ENCODE measurements at places on chromosomes 11 and 22.

- peak; percentile 79 for DNase-seq
Observed at GRCh38 chr11:844693-845644, 2.3 kb downstream of the TSPAN4 start.

DNA sequence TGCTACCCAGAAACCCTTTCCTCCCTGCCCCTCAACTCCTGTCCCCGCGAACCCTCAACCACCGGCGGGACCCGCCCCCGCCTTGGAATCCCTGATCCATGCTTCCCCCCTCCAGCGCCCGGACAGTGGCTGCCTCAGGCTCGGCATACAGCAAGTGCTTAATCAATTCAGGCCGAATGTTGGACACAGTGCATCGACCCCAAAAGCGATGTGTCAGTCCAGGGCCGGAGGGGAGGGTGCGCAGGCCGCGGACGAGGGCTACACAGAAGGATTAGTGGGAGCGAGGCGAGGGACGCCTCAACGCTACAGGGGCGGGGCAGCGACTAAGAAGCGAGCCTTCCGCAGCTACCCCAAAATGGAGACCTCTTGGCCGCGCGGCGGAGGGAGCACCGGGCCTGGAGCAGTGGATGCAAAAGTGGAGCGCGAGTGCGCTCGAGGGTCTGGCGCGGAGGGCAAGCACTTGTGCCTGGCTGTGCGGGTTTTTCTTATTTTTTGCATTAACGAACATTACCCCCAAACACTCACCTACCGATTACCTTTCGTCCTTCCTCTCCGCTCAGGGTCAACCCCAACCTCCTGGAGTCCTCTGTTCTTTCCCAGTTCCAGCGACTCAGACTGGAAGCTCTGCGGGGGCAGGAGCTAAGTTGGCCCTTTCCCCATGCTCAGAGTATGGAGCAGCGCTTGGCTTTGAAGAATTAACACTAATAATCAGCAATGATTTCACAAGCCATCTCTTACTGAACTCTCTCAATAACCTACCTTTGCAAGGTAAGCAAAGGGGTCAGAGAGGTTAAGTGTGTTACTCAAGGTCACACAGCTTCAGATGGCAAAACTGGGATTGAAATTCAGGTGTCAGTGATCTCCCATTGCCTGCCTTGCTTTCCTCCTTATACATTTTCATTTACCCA lies 30.0 kb upstream of the WNT11 start:
- DNase-seq: peak; percentile 66

DNA sequence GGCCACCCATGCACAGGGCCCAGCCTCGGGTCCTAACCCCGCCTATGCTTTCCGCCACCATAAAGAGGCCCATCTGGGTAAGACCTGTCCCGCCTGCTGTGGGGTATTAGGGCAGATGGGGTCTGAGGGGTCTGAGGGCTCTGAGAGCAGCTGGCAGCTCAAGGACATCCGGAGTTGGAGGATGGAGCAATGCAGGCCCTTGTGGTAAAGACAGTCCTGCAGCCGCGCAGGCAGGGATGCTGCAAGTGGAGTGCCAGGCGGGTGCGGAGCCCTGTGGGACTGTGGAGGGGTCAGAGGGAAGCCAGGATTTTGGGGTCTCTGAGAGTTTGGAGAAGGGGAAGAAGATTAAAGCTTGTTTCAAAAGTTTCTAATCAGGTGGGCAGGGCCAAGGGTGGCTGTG lies 81.3 kb upstream of the PITPNB start:
- no peak for DNase-seq

DNA sequence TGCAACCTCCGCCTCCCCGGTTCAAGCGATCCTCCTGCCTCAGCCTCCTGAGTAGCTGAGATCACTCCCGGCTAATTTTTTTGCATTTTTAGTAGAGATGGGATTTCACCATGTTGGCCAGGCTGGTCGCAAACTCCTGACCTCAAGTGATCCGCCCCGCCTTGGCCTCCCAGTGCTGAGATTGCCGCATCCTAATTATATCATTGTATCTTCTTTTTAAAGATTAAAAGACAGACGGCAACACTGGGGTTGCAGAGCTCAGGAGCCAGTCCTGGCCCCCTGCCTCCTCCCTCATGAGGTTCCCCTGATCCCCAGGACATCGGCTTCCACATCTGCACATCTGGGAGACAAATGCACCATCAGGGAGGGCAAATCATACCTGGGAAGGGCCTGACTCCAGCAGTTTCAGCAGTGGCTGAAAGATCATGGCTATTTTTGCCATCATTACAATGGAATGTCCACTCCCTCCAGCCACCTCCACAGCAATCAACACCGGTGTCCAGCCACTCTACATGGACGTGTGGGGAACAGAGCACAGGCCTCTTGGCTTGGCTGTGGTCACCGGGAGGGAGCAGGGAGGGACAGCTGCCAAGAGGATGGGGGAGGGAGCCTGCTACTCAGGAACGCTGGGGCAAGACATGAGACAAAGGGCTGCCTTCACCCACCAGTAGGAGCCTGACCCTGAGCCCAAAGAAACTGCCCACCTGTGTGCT lies 9.2 kb upstream of the CELSR1 start:
- DNase-seq: no peak

DNA sequence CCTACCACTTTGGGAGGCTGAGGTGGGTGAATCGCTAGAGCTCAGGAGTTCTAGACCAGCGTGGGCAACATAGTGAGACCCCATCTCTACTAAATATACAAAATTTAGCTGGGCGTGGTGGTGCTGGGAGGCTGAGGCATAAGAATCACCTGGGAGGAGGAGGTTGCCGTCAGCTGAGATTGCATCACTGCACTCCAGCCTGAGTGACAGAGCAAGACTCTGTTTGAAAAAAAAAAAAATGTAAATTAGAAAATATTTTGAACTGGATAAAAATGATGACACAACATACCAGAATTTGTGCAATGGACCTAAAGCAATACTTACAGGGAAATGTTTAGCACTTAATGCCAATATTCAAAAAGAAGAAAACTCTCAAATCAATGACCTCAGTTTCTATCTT lies 46.4 kb downstream of the ATG16L2 start:
- DNase-seq: no peak

DNA sequence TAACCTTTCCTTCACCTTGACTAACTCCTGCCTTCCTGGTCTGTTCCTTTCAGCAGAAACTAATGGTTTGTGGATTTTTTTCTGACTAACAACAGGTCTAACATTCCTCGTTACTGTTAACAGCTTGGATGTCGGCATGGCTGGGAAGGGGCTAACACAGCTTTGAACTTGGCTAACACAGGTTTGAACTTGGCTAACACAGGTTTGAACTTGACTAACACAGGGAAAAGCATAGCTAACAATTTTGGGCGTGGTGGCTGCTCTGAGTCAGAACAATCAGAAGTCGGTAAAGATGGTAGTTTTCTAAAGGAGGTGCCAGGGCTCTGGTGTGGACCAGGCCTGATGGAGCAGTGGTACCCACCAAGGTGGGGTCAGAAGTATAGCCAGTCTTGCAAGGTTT lies 16.1 kb downstream of the MIAT start:
- no peak for DNase-seq

DNA sequence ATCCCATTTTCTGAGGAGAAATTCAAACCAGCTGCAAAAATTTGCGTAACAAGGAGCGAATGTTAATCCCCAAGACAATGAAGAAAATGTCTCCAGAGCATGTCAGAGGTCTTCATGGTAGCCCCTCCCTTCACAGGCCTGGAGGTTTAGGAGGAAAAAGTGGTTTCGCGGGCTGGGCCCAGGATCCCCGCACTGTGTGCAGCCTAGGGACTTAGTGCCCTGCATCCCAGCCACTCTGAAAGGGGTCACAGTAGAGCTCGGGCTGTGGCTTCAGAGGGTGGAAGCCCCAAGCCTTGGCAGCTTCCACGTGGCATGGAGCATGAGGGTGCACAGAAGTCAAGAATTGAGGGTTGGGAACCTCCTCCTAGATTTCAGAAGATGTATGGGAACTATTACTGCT lies 87.4 kb downstream of the BRD1 start:
- no peak for DNase-seq

DNA sequence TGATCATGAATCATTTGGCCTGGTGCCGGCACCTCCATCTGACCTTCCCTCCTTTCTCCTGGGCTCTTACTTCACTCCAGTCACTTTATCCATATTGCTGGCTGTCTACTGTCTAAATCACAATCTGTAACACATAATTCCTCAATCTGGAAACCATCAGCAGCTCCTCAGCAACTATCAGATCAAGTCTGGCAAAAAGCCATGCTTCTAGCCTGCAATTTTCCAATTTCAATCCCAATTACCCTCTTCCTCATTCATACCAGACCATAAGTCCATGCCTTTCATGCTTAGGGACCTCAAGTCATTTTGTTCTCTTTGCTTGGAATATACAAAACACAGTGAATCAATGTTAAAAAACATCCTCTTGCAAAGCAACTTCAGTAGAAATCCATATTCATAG lies 882.8 kb upstream of the ANO3 start:
- DNase-seq: no peak

DNA sequence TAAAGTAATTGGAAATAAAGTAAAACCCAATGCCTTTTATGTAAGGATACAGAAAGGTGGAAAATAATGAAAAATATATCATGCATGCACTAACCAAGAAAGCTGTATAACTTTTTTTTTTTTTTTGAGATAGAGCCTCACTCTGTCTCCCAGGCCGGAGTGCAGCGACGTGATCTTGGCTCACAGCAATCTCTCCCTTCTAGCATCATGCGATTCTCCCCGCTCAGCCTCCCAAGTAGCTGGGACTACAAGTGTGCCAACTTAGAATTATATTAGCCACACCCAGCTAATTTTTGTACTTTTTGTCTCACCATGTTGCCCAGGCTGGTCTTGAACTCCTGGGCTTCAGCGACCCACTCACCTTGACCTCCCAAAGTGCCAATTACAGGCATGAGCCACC lies 4.5 kb downstream of the GGT5 start:
- no peak for DNase-seq

GRCh38 chr11:119810478-119811232 lies 81.7 kb upstream of the NECTIN1 start:
- no peak for DNase-seq

GRCh38 chr11:22193348-22194051 lies 615 bp downstream of the ANO5 start:
- DNase-seq: peak; percentile 32

DNA sequence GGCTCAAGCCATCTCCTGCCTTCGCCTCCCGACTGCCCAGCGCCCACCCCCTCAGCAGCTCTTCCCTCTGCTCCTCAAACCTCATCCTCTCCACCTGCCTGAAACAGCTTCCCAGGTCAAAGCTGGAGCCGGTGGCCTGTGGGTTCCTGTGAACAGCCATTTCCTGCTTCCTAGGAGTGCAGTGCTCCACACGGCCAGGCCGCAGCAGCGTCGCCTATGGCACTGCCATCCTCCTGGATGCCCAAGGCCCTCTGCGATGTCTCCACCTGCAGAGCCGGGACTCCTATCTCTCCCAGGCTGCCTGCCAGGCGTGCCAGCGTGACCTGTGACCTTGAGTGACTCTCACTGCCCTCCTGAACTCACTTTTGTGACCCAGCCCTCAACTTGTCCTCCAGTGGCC lies 24.6 kb downstream of the PPM1F start:
- no peak for DNase-seq

GRCh38 chr11:1834062-1834610 lies 654 bp upstream of the SYT8 start:
- no peak for DNase-seq

GRCh38 chr11:76801736-76802135 lies 18.6 kb downstream of the TSKU start:
- no peak for DNase-seq

- no peak for DNase-seq
Observed at GRCh38 chr22:45490836-45491235, 11.8 kb upstream of the FBLN1 start.

DNA sequence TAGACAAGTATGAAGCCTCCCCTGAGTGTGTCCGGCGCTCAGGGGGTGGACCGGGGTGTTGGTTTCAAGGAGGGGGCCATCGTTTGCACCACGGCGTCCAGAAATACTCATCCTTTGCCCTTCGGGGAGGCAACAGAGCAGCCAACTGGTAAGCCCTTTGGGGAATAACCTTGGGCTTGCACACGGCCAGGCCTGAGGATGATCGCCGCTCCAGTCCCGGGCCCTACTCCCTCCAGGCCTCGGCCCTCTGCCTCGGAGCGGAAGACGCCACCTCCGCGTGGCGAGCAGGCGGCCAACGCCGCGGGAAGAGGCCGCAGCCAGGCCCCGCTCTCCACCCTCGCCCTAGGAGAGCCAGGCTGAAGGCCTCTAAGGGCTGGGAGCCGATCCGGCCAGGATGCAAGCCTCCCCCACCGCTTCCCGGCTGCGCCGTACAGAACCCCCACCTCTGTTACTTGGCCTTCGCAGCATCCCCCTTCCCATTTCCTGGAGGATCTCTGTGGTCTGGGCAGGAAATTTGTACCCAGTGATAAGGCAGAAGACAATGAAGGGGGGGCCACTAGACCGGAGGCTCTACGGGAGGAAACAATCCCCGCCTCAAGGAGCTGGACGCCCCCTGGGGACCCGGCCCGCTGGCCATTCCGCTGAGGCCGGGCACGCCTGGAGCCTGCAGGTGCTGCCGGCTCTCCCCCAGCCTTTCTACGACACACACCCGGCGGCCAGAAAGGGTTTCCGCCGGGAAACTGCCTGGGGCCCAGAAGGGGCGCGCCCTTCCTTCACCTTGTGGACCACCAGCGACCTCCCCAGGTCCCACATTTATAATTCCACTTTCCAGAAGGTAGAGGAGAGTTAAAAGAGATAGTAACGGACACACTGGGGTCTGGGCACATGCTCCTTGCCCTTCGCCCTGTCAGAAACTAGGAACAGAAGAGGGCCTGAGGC lies 2.6 kb downstream of the ESAM start:
- peak; percentile 33 for DNase-seq

- DNase-seq: peak; percentile 41
Observed at GRCh38 chr11:12377824-12378593, 638 bp downstream of the PARVA start.

GRCh38 chr11:125465255-125465654 lies 30.8 kb downstream of the FEZ1 start:
- DNase-seq: no peak

GRCh38 chr22:24107661-24108060 lies 73.6 kb upstream of the SUSD2 start:
- DNase-seq: no peak

DNA sequence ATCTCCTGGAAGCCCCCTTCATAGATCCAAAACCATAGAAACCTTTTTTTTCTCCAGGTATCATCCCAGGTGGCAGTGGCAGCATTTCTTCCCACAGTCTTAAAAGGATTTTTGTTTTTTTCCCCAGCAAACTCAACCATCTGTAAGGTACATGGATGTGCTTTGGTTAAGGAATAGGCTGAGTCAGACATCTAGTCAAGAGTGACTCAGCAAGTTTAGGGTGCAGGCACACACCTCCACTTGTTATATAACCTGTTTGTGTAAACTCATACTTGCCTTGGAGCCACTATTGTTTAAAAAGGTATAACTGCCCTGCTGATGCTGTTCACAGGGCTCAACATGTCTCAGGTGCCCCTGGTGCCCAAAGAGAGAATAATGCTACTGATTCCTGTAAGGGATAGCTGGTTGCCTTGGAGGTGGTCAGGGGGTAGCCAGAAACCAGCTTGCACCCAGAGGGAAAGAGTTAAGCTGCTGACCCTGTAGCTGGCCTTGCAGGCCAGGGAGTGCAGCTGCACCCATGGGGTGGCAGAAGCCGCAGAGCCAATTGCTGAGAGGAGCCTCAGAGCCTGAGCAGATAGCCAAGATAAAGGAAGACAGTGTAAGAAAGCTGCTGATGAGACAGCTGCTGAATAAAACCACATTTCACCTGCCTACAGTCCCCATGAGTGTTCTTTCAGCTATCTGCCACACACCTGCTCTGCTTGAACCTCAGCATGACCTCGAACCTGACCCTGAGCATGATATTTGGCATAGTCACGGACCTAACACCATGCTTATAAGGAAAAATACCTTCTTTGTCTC lies 1726.1 kb upstream of the RAG2 start:
- DNase-seq: no peak
